Activated CD4-positive, alpha-beta T cell treated with anti-CD3 and anti-CD28 coated beads, Interleukin-2, Interleukin-4, amounts not matched to agents 100 ng/mL and 50 ng/mL, durations not matched to agents 16 hours and 8 hours (primary cell): ENCODE measurements at places on chromosomes 12 and 14.

GRCh38 chr14:20606902-20607242 is 15.7 kb upstream of the RNASE12 start:
- no peak for DNase-seq

GRCh38 chr12:132602572-132603239 is 7.7 kb downstream of the LRCOL1 start:
- no peak for DNase-seq

GRCh38 chr12:31507966-31508365 is 83.0 kb downstream of the DENND5B start:
- no peak for DNase-seq

DNA sequence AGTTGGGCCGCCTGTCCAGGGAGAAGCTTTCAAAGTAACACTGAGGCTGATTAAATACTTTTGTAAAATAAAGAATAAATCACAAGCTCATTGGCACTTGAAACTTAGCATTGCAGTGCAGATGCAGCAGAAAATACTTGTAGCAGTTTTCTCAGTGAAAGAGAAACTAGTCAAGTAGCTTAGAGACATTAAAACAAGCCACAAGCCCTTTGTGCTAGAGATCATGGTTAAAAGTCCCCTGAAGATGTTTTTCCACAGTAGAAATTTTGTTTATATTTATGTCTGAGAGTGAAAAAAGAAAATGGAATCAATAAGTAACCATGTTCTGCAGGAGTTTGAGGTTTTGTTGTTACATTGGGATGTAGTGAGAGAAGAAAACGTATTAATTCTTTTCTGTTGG is 5.9 kb downstream of the PSEN1 start:
- no peak for DNase-seq

GRCh38 chr12:90515199-90516175 is 439.5 kb downstream of the CCER1 start:
- peak; percentile 23 for DNase-seq

- no peak for DNase-seq
Observed at GRCh38 chr12:51901121-51901817, 6.0 kb upstream of the ACVRL1 start.

GRCh38 chr14:68979021-68979721 is at the start of gene ACTN1:
TSS of gene ACTN1 (minus strand) at chr14:68979302. CDS start at chr14:68979056, 246 bp downstream.
- peak; percentile 73 for DNase-seq

DNA sequence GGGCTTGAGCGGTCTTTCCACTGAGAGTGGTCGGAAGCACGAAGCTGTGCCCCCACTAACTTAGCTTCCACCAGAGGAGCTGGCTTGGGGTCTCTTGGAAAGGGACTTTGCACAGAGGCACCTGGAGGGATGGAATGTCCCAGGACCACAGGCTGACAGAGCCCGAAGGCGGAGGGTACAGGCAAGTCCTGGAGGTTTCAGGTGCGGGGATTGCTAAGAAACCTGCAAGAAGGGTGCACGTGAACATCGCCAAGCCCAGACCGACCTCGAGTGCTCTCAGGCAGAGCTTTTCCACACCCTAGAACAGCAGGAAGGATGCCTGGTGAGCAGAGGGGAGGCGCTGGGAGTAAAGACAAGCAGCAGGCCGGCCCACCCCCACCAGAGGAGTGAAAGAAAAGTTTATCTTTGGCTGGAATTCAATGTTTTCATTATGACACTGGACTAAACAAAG is 61.6 kb downstream of the SERPINA3 start:
- DNase-seq, result no peak

DNA sequence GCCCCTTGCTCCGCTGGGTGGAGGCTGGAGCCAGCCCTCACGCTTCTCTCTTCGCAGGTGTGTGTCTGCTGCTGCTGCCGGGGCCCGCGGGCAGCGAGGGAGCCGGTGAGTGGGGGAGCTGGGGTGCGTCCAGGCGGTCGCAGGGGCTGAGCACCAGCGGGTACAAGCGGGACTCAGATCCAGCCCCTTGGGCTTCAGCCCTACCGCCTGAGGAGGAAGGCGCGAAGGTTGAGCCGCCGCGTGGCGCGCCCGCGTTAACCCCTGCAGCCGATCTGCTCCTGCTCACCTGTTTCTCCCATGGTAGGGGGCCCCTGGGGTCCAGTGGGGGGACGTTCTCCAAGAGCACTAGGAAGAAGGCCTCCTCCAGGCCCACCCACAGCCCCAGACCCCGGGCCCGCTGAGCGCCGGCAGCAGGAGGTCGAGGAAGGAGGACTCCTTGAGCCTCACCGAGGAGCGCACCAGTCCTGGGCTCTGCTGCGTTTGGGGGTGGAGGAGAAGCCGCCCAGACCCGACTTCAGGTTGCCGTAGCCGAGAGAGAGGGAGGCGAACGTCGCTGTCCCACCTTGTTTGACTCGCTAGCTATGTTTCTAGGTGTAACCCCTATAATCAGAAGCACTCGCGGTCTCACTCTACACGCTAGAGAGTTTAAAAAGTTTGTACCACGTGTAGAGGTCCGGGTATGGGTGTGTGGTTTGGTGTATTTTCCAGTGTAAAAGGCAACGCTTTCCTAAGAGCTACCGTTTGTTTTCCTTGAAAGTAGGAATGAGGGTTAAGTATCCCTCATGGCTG is 834 bp downstream of the COCH start:
- DNase-seq, result no peak

DNA sequence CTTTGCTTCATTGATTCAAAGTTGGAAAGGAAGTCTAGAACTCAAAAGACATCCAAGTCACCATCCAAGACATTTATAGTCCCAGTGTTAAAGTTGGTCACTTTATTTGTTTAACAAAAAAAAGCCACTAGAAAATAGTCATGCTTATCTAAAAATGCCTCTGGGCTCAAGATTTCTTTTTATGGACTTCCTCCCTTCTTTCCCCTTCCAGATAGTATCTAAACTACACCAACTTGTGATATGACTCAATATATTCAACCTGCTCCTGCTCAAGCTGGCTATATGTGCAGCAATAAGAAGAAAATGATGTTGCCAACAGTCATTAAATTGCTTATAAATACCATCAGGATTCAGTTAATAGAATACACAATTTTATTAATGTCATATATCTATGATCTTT is 1177.1 kb downstream of the FLRT2 start:
- no peak for DNase-seq

DNA sequence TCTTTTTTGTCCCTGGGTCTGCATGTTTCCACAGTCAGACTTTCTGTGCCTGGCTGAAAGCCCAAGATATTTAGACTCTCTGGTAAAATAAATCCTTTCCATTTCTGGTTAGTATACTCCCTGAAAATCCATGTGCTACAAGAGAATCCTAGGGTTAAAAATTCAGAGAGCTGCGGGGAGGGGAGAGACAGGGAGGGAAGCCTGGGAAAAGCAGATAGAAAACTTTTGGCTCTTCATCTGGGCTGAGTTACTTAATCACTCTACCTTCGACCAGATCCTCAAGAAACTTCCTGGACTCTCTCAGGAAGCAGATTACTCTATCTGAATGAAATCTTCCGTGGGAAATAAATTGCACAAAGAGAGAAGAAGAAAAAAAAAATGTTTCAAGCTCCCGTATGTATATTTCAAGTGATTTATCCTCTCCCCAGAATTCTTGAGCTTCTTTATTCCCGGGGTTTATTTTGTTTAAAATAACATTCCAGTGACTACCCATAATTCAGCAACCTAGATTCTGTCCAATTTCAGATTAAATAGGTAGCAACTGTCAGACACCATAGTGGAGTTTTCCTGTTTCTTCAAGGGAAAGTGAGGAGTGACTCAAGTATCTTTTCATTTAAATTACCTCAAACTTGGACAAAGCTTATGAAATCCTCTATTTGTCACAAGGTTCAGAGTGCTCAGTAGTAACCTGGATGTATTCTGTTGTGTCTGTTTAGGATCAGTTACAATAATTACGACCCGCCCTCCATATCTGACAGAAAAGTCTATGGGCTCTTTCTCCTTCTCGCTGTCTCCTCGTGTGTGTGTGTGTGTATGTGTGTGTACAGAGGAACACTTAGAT is 163.7 kb downstream of the MYRFL start:
- no peak for DNase-seq

DNA sequence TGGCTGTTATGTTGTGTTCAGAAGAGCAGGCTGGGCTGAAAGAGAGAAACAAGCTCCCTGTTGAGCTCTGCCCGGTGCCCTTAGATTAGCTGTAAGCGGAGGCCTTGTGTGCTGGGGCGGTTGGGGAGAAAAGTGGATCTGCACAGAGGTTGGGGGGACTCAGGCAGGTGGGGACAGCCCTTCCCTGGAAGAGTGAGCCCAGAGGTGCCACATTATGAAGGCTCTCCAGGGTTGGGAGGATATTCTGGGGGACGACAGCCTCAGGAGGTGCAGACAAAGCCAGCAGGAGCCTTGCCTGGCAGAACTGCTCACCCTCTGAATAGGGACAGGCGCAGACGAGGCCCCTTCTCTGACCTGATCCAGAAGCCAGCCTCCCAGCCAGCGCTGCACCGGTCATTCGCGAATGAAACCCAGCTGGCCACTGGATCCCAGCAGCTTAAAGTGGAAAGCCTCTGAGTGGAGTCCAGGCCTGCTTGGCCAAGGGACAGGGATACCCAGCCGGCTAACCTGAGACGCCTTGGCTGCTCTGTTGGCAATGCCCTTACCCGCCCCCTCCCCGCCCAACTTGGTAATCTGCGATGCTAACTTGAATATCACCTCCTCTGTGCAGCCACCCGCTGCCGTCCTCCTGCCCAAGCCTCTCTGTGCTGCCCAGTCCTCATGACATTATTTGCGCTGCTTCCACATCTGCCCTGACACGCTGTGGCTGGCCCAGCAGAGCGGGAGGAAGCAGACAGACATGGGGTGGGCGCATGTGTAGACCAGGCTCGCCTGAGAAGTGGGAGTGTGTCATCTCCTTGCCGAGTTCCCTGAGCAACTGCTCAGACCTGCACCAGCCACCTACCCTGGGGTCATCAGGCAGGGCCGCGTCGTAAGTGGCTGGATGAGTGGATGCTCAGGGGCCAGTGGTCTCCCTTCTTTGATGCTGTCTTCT is 5.6 kb downstream of the HIP1R start:
- no peak for DNase-seq

GRCh38 chr14:56268039-56268438 is 149.8 kb downstream of the PELI2 start:
- no peak for DNase-seq

GRCh38 chr14:81990312-81990761 is 456.7 kb upstream of the SEL1L start:
- peak; percentile 47 for DNase-seq

- DNase-seq, result no peak
Observed at GRCh38 chr12:92029902-92030586, 115.6 kb downstream of the BTG1 start.

DNA sequence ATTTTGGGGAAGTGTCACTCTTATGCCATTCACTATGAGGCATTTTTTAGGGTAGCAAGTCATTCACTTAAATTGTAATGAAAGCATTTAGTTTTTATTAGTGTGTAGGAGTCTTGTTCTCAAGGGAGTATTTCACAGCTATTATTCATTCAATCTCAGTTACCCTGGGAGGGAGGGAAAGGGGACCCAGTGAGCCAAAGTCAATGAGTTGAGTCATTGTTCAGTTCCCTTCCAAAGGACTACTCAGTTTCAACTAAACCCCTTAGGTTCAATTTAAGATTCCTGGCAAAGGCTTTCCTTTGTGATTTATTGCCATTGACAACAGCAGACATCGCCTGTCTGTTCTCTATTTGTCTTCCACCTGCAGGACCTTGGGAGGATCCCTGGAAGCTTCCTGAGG is 29.3 kb upstream of the RASSF8 start:
- no peak for DNase-seq

DNA sequence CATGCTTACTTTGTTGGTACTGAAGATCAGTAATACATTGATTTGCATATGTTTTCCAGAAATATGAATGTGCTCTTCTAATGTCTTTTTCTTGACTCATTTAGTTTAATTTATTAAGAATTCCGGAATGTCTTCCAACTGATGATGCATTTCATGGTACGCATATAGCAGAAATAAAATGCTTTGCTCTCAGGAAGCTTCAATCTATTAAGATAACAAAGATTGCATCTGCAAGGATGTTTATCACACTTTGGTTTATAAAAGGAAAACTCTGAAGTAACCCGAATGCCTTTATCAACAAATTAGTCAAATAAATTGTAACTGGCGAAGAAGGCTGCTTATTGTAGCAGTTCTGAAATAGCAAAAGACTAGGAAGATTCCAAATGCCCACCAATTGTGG is 166.4 kb upstream of the LMNTD1 start:
- no peak for DNase-seq

DNA sequence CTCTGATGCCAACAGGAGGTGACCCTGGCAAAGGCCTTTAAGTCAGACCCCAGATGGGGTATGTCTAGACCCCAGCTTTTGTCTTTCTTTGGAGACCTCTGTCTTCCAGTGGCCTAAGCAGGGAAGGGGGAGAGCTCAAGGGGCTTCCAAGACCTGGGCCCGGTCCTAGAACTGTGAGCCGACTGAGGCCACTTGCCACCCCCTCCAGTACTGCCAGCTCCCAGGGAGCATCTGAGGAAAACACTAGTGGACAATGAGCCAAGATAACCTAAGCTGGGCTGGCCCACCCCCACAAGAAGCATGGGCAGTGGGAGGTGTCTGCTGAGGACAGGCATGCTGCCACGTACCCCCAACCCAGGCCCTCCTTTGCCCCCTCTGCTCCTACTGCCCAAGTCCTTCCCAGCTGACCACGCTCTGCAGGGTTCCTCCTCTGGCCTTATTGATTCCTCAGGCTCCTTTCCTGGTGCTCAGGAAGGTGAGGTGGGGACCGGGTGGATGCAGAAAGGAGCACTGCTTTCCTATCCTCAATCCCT is 21.1 kb downstream of the VDR start:
- no peak for DNase-seq

DNA sequence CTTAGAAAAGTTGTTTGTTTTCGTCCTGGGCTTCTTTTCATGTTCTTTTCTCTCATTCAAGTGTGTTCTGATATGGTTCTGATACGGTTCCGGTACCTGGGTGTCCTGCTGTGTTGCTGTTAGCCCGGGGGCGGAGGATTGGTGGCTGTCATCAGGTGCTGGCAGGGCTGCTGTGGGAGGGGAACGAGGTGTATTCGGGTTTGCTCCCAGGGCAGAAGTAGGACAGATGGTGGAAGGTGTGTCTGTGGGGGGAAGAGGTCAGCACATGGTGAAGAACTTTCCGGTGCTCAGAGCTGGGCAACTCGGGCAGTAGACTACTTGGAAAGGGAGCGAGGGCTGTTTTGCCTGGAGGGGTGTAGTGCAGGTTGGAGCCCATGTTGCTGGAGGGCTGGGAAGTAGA is 70.2 kb downstream of the SLC25A47 start:
- no peak for DNase-seq

GRCh38 chr14:30980980-30981379 is 44.5 kb upstream of the AP4S1 start:
- DNase-seq, result no peak

GRCh38 chr14:48586099-48586498 is 910.7 kb upstream of the MDGA2 start:
- no peak for DNase-seq

GRCh38 chr14:61472801-61473376 is 151.5 kb downstream of the PRKCH start:
- peak; percentile 90 for DNase-seq

DNA sequence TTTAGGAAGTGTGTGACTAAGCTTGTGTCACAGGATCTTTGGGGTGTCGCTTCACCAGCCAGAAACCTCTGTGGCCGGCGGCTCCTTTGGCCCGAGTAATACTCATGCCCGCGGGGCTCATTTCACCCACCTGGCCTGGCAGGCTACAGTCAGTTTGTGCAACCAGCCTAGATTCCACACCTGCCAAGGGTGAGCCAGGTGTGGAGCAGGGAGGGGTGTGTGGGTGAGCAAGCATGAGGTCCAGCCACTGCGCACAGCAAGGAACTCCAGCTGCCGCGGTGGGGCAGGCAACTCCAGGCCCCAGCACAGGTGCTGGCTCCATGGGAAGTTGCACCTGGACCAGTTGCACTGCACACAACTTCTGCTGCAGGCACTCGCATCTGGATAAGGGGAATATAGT is 462.3 kb upstream of the LRFN5 start:
- DNase-seq, result no peak

GRCh38 chr12:3491938-3492792 is 1.2 kb downstream of the PRMT8 start:
- DNase-seq, result peak; percentile 30
